ENCODE measurements at places on chromosomes 6 and 20.

DNA sequence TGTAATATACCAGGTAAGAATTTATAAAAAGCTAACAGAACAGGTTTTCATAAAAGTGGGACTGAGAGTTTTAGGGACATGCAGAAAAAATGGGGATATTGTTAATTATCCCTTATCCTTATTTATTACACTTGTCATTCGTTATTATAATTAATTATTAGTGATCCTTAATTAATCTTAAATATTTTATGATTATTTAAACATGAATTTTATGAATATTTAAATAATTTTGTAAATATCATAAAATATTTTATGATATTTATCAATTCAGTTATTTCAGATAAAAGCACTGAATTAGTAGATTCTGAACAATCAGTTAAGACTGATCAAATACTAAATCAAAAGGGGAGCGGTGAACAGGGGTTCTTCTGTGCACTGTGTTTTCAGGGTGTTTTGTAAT lies 300.1 kb downstream of the PAX1 start:
- DNase-seq, result no peak

- DNase-seq, result no peak
These were observed 126.9 kb upstream of the TIAM2 start for GRCh38 chr6:154868143-154868594.

DNA sequence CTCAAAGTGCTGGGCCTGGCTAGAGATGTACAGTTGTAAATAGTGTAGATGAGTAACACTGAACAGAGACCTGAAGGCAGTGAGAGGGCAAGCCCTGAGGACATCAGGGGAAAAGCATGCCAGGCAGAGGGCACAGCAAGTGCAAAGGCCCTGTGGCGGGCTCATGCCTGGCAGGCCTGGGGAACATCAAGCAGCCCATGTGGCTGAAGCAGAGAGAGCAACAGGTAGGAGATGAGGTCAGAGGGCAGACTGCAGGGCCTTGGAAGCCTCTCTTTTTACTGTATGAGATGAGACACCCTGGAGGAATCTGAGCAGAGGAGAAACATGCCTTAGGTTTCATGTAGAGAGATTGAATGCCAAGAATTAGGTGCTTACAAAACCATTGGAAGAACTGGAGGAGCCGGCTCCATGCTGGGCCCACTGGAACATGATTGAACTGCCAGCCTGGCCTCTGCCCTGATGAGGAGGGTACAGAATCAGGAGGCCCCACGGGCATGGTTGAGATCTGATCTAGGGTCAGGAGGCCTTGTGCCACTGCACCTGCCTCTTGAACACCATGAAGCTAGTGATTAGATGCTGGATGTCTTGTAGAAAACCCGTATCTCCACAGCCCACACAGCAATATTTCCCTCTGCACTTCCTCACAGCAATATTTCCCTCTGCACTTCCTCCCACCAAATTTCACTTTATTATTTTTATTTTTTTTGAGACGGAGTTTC lies 5.9 kb upstream of the HMGA1 start:
- DNase-seq, result no peak

DNA sequence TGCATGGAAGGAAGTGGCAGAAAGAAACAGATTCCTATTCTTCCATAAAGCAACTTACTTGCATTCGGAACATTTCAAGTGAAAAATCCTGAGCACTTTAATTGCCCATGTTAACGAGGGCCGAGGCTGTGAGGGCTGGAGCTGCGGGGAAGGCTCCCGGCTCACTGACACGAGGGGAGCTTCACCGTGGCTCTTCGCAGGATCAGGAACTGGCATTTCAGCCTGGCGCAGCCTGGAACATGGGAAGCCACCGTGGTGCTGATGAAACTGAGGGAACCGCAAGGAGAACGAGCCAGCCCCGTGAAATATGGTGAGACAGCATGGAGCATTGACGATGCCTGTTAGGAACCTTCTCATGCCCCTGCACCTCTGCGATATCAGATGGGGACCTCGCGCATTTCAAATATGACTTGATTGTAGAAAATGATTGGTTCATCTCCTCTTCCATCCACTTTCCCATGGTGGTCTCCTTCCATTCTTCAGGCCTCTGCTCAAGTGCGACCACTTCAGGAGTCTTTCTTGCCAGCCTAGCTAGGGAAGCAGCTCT lies 236.9 kb downstream of the TBXT start:
- DNase-seq, result no peak

DNA sequence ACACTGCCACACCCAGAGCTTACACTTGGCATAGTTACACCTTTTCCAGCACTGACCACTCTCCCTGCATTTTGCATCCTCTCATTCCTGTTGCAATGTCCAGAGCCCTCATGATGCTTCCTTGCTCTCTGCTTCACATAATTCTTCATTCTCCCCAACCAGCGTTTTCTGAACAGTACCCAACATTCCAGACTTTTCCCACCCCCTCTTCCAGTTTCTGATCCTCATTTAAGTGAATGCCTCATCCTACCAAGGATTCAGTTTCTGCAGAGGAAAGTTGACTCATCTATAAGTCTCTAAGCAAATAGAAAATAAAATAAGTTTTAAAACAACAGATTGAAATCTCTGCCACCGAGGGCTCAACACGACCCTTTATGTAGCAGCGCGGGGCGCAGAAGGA lies 321.3 kb upstream of the TCF21 start:
- no peak for DNase-seq

GRCh38 chr6:139965393-139965792 lies 590.9 kb upstream of the CITED2 start:
- DNase-seq, result no peak

GRCh38 chr6:3484192-3484591 lies 27.3 kb upstream of the SLC22A23 start:
- no peak for DNase-seq

DNA sequence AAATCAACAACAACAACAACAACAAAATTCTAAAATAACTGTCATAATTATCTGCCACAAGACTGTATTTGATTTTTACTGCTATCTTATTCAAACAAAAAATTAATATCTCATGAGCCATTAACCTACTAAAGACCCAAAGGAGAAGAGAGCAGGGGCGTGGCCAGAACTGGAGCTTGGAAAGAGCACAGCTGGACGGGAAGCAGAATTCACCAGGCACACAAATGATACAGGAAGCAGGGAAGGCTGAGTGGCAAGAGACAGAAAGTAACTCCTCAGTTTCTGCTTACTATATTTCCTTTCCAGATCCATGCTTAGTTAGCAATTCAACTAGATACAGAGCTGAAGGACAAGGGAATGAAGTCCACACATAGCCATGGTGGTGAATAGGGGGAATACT lies 54.4 kb downstream of the FKBP5 start:
- no peak for DNase-seq

GRCh38 chr20:58492795-58493524 lies 22.2 kb downstream of the APCDD1L start:
- DNase-seq, result no peak

GRCh38 chr6:35181933-35182612 lies 31.7 kb upstream of the SCUBE3 start:
- no peak for DNase-seq

DNA sequence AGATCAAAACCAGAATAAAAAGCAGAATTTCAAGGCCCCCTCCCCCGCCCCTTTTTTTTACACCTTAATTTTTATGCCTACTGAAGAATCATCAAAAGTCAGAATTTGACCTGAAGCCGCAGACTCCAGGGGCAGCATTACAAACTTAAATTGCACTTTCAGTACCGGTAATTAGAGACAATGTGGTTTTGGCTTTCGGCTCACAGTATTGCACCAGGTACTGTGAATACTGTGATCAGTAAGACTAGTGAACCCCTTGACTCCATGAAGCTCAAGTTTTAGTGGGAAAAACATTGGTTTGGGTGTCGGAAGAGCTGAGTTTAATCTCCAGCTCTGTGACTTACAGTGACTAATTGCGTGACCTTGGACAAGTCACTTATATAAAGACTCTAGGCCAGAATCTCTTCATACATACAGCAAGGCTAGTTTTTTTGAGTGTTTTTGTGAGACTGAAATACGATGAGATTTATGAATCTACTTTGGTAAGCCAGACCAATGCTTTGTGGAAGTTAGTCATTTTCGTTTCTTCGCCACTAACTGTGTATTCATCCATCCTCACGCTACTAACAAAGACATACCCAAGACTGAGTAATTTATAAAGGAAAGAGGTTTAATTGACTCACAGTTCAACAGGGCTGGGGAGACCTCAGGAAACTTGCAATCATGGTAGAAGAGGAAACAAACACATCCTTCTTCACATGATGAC lies 114.7 kb downstream of the SASH1 start:
- DNase-seq, result no peak
